ENCODE measurements at places on chromosomes 7 and 10. TPM values are rescaled to one million over a fixed set of nuclear protein-coding genes. Genes with fewer than 3 reads are reported as not detected.
A peak's percentile ranks its signal among the peaks of the same experiment; 100 is the strongest.

DNA sequence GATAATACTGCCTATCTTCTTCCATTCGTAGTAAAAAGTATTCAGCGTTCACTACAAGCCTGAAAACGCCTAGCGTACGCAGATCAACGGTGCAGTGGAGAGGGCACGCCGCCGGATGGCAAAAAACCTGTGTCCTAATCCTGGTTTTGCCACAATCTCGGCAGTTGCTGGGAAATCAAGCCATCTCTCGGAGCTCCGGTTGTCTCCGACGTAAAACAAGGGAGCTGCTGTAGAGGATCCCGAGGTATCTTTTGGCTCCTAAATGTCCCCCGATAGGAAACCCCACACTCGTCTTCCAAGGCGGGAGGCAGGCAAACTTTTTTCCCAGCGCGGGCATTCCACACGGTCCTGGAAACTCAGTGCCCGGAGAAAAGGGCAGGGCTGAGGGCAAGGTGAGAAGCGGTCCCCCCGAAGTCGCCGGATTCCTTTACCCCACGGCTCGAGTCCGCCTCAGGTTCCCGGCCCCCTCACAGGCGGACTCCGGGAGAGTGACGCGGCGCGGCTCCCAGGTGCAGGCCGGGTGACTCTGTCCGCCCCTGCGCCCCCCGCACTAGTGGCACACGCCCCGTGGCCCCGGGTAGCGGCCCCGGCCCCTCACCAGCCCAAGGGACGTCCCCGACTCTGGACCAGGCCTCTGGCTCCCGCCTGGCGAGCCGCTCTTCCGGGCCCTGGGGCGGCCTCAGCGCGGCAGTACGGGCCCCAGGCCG lies 649 bp downstream of the IDE start:
- peak; percentile 62 for DNase-seq

GRCh38 chr10:107444443-107444842 lies 279.9 kb upstream of the SORCS1 start:
- DNase-seq: no peak

TM9SF3 gene
- total RNA-seq: 77.3 TPM

- no peak for DNase-seq
Observed at GRCh38 chr10:3350617-3351258, 178.2 kb upstream of the PITRM1 start.

DNA sequence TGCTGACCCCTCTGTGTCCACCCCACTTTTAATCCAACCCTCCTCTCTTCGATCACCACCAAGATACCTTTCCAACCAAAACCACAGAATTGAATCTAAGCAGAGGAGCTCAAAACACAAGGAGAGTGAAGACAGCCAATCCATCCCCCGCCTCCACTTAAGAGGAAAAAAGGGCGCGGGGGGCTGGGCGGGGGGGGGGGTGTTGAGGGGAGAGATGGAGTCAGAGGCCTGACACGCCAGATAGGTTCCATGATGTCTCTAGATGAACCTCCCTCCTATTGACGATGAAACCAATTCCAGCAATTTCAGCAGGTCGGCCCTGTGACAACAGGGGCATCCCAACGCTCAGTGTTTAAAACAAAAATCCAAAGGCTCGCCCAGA lies 1.3 kb downstream of the SORBS1 start:
- DNase-seq: no peak

- peak; percentile 22 for DNase-seq
Observed at GRCh38 chr7:111255576-111255975, 164.6 kb downstream of the LRRN3 start.

GRCh38 chr10:124379609-124380193 lies 39.0 kb downstream of the OAT start:
- no peak for DNase-seq

MMP21 gene
- 0.05 TPM for total RNA-seq

GRCh38 chr7:129652914-129653313 lies 41.4 kb downstream of the NRF1 start:
- DNase-seq: no peak

ZMIZ2 gene
- total RNA-seq: 6.2 TPM

GRCh38 chr7:936386-937054 lies 18.0 kb downstream of the ADAP1 start:
- DNase-seq: peak; percentile 70

DNA sequence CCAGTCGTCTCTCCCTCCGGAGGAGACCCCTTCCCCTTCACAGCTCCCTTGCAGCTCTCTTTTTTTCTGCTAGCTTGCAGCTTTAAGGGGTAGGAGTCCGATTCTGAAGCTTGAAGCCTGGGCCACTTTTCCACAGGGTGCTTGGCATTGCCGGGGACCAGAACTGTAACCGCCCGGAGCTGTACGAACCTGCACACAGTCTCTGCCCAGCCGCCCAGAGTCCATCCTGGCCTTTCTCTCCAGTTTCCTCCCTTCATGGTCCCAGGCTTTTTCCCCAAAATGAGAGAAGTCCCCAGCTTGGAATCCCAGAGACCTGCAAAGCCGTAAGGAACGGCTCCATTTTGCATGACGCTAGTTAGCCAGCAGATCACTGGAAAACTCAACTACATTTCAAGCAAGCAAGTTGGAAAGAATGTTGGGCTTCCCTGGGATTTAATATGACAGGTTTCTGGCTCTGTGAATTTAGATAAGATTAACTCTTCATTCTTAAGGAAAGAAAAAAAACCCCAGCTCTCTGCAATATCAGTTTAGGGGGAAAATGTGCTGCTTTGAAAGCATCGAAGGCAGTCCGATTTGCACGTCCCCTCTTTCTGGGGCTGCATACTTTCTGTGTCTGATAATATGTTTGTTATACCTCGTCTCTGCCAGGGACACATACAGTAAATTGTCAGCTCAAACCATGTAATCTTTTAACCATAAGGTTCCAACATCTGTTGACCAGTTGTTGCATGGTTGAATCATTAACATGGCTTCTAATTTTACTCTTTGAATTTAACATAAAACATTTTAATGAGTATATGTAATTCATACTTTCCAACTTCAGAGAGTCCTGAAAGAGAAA lies 190.0 kb upstream of the LYZL2 start:
- DNase-seq: no peak

- DNase-seq: peak; percentile 61
Observed at GRCh38 chr7:101466871-101467270, 104.2 kb downstream of the COL26A1 start.

DNA sequence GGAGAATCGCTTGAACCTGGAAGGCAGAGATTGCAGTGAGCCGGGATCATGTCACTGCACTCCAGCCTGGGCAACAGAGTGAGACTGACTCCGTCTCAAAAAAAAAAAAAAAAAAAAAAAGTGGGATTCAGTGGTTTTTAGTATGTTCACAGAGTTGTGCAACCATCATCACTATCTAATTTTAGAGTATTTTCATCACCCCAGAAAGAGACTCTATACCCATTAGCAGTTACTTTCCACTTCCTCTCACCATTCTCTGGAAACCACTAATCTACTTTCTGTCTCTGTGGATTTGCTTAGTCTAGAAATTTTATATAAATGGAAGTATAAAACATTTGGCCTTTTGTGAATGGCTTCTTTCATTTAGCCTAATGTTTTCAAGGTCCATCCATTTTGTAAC lies 113.4 kb downstream of the ST7 start:
- no peak for DNase-seq

NPTX2 gene
- total RNA-seq: not detected

DNA sequence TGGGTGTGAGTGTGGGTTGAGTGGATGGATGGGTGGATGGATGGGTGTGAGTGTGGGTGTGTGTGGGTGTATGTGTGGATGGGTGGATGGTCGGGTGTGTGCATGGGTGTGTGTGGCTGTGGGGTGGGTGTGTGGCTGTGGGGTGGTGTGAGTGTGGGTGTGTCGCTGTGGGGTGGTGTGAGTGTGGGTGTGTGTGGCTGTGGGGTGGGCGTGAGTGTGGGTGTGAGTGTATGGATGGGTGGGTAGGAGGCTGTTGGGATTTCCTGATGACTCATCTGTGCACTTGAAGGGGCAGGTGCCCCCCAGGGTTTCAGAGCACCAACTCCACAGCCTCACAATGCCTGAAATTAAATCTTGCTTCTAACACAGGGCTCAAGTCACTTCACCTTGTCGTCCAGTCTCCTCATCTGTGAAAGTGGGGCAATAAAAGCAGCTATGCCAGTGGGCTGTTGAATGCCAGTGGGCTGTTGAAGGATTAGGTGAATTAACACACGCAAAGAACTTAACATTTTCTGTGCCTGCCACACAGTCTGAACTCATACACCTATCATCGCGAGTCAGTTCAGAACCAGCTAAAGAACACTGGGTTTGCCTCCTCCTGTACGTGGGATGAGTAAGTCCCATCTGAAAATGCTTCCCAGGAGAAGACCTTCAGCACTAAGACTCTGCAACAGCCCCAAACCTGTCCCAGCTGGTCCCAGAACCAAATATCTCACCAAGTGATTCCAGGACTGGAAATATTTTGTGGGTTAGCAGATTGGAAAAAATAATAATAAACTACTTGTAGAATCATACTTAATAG lies 32.0 kb downstream of the SFMBT2 start:
- DNase-seq: no peak

GRCh38 chr7:32036557-32036956 lies 33.6 kb downstream of the PDE1C start:
- DNase-seq: peak; percentile 80

- DNase-seq: no peak
Observed at GRCh38 chr7:45140827-45141226, 16.8 kb upstream of the RAMP3 start.

AKR1C4 gene
- not detected for total RNA-seq

GRCh38 chr7:128271471-128271941 lies 30.4 kb downstream of the LEP start:
- DNase-seq: no peak

GRCh38 chr7:35401217-35401879 lies 147.4 kb upstream of the TBX20 start:
- no peak for DNase-seq

DNA sequence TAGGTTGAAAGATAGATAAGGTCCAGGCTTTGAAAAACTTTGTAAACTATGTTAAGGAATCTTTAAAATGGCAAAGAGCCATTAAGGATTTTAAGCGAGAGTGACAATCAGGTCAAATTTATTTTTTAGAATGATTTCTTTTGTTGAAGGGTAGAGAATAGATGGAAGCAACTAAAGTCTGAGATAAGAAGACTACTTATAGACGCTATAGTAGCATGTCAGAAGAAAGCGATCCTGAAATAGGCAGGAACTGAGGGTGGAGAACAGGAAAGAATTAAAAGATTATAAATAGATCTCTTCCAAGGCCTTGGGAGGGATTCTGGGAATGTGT lies 13.0 kb upstream of the TSPAN13 start:
- no peak for DNase-seq

- DNase-seq: no peak
Observed at GRCh38 chr10:128045833-128046120, 80.4 kb downstream of the MKI67 start.

- DNase-seq: no peak
Observed at GRCh38 chr7:36945612-36946400, 221.5 kb upstream of the AOAH start.

DNA sequence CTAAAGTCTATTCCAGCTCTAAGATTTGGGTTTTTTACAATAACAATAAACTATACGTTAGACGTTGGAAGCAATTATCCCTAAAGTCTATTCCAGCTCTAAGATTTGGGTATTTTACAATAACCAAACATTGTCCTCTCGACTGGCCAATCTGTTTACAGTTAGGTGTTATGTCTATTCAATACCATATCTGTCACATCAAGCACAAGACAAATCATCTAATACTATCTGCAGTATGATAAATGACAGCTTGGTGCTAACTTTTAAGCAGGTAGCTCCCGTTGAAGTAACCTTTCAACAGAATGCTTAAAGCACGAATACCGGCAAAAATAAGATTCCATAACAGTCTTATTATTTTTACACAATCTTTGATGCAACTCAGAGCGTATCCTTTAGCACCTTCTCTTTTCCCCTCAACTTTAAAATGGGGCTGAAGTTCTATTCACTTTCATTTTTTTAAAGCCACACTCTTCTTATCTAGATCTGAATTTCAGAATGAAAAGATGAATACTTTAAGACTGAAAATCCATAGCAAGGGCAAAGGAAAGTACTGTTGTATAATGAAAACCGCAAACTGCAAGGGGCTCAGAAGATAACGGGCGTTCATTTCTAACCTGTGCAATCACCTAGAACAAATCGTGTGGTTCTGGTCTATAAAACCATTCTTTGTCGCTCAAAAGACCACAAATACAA lies 925 bp downstream of the H2AZ2 start:
- peak; percentile 10 for DNase-seq

PNLIPRP1 gene
- total RNA-seq: not detected

DNA sequence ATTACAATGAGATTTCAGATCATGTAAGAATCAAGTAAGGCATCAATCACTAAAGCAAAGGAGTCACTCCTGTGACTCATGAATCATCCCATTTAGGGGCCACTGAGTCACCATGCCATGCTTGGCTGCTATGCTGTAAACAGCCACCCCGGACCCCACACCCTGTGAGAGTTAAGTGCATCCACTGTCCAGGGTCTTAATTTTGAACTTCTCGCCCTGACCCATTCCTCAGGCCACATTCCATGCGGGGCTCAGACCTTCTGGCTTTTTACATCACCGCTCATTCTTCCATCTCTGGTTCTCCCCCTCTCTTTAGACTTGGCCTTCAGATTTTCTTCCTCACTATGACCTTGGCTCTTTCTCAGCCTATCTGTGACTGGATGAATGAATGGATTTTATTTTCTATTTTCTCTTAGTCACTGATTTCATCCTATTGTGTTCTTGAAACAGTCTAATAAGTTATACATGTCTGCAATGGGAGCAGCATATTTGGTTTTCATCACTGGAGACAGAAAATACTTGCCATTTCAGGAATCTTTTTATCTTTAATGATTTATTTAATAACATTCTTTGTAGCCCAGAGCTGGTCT lies 239.6 kb downstream of the SKIDA1 start:
- DNase-seq: peak; percentile 58

GRCh38 chr7:4613846-4614548 lies 68.1 kb upstream of the FOXK1 start:
- DNase-seq: peak; percentile 59

Measured in M059J (cell line).